ENCODE measurements at places on chromosomes 1 and 21. TPM values are rescaled to one million over a fixed set of nuclear protein-coding genes. Genes with fewer than 3 reads are reported as not detected.

AMY1A gene
- not detected for total RNA-seq

LYPD8 gene
- total RNA-seq, result 1.4 TPM

RXFP4 gene
- 0.33 TPM for total RNA-seq

SOX13 gene
- 102 TPM for total RNA-seq

HTR6 gene
- total RNA-seq, result not detected

LRRC3 gene
- 0.35 TPM for total RNA-seq

MPL gene
- 0.76 TPM for total RNA-seq

F13B gene
- not detected for total RNA-seq

SPRR2F gene
- not detected for total RNA-seq

RAB42 gene
- total RNA-seq, result 7.6 TPM

NEK7 gene
- total RNA-seq, result 67.4 TPM

HLCS gene
- 21.6 TPM for total RNA-seq

LCE1F gene
- total RNA-seq, result not detected

WDR26 gene
- total RNA-seq, result 88.9 TPM

TCHH gene
- total RNA-seq, result not detected

GJB3 gene
- total RNA-seq, result 63.0 TPM

CCDC30 gene
- 10.2 TPM for total RNA-seq

MPZ gene
- 0.43 TPM for total RNA-seq

CELSR2 gene
- total RNA-seq, result 19.0 TPM

CD1E gene
- not detected for total RNA-seq

GPR25 gene
- not detected for total RNA-seq

SWT1 gene
- total RNA-seq, result 2.9 TPM

SLC25A34 gene
- 1.7 TPM for total RNA-seq

CLDN17 gene
- not detected for total RNA-seq

HUNK gene
- not detected for total RNA-seq

ANKRD34A gene
- total RNA-seq, result 0.50 TPM

SPRR2A gene
- total RNA-seq, result not detected

ZNF697 gene
- total RNA-seq, result 3.6 TPM

FCRL6 gene
- not detected for total RNA-seq

USH2A gene
- not detected for total RNA-seq

DAB1 gene
- not detected for total RNA-seq

TACSTD2 gene
- 489 TPM for total RNA-seq

DNAH14 gene
- total RNA-seq, result 35.4 TPM
